ENCODE measurements at places on chromosomes 4 and X.

- no peak for DNase-seq
Measured at GRCh38 chr4:39700554-39700953, 2.6 kb downstream of the UBE2K start.

DNA sequence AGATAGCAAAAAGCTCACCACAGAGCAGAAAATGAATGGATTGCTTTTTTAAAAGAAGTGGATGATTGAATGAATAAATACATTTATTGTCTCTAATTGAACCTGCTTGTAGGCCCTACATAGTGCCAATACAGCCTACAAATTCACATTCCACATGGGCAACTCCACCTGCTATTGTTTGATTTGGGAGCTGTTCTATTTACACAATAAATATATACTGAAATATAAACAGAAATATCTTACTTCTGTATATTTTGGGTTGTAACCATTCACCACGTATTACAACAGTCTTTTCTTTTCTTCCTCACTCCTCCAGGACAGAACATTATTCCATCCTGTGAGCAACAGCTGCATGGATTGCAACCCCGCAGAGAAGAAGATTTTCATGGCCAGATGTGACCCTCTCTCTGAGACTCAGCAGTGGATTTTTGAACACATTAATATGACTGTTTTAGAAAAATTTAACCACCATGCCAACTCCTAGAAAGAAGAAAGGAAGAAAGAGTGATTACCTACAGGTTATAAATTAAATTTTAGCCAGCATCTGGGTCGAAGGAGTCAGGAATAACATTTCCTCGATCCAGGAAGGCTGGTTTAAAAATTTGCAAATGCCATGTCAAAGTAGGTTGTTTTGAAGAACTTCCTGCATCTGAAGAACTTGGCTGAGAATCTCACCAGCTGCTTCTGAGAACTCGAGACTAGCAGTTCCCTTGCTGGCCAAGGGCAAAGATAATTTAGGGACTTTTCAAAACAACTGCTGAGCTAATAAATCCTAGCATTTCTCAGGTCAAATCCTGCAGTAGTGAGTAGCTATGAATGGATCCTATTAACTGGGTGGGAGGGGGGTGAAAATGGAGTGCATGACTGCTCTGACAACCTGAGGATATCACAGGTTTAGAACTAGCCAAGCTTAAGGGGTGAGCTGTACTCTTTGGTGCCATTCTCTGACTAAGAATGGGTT, 128.7 kb upstream of the GALNT7 start:
- DNase-seq = no peak

GRCh38 chr4:80475798-80476197, 140.3 kb downstream of the CFAP299 start:
- no peak for DNase-seq

DNA sequence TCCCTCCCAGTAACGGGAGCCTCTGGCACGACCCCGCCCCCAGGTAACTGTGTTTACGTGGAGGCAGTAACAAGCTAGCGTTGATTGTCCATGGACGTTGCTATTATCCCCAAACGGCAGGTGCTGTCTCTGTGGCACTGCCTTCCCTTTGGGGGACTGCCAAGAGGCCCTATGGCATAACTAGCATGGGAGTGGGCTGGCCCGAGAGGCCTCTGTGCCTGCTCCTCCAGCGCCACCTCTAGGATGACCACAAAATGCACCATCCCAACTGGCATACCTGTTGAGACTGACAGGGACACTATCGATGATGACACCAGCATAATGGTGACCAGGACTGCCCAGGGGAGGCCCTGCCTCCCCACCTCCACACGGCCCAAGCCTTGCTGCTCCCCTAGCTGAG, 1.5 kb downstream of the SRPK3 start:
- DNase-seq = no peak

DNA sequence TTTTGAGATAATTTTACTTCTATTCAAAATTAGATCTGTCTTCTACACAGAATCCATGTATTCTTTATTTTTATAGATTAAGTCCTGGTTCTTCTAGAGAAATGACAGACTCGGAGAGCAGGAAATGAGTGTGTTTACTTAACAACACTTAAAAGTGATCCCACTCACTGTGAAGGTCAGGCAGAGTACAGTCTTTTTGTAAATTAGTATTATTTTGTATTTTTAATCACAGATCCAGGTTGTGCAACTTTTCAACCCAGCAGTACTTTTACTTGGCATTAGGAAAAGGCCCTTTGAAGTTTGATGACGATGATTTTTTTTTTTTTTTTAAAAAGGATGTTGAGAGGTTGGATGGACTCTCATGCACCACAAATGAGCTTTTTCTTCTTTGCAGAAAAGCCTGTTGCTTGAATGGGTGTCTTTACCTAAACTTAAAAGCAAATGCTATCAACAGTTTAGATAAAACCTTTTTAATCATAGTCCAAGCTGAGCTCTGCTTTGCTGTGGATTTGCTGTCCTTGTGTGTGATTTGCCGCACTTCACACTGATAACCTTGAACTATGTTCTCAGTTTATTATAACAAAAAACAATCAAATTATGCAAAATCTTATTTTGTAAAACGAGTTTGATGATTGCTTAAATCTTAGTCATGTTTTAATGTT, 114.1 kb downstream of the MXRA5 start:
- no peak for DNase-seq

GRCh38 chrX:39648548-39649254, 449.1 kb downstream of the BCOR start:
- no peak for DNase-seq

GRCh38 chrX:48022738-48023137, 15.9 kb downstream of the SPACA5 start:
- no peak for DNase-seq

DNA sequence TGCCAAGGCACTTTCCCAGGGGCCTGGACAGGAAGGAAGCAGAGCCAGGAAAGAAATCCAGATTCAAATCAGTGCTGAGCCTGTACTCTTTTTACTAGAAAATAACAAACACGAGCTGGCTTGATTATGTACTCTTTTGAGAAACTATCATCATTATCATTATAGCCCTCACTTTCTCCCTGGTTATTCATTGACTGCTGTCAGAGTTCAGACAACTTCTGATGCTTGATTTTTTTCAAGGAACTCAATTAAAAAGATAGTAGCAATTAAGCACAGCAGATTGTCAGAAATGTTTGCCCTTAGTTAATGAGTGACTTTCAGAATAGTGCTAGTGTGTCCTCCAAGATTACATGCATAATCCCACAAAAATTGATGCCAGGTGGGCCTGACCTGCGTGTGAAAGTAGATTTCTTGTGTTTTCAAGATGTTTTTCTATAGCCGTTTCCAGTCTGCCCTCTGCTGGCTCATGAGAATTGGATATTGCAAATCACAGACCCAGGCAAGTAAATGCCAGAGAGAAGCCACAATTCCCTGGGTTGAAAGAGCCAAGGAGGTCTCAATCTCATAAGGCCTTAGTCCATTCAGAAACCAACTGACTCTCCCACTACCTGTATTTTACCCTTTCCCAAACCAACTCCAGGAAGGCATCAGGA, 14.3 kb upstream of the PNPLA4 start:
- DNase-seq = no peak

- no peak for DNase-seq
Measured at GRCh38 chr4:3267576-3268394, 18.8 kb downstream of the MSANTD1 start.

- no peak for DNase-seq
Measured at GRCh38 chrX:112654871-112655270, 24.9 kb downstream of the LHFPL1 start.

DNA sequence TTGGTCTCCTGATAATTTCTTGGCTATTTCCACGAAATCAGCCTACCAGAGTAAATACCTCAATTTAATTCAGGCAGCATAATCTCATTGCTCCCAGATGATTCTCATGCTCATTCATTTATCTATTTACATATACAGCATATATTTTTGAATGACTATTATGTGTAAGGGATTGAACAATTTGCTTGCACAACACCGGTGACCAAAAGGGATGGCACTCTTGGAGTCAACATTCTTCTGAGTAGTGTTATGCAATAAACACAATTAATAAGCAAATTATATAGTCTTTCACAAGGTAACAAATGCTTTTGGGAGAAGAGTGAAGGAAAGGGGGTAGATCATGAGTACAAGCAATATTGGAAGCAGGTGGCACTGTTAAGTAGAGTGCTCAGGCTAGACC, 1015.3 kb downstream of the ARAP2 start:
- no peak for DNase-seq

- DNase-seq = no peak
Measured at GRCh38 chr4:915595-915994, 16.5 kb downstream of the GAK start.

Measured in activated CD4-positive, alpha-beta T cell treated with anti-CD3 and anti-CD28 coated beads for 4 hours (primary cell).